ENCODE measurements at places on chromosomes 2 and 18. TPM values are rescaled to one million over a fixed set of nuclear protein-coding genes. Genes with fewer than 3 reads are reported as not detected.

GRCh38 chr18:8974279-8974678 is 128.2 kb upstream of the NDUFV2 start:
- H3K36me3 ChIP-seq: no peaks in the 10 kb centered on the region
- no peak overlapping the region for H3K27ac ChIP-seq
- no peak for DNase-seq
- H3K4me1 ChIP-seq: no peaks in the 10 kb centered on the region
- H3K4me3 ChIP-seq: no peak overlapping the region

DNA sequence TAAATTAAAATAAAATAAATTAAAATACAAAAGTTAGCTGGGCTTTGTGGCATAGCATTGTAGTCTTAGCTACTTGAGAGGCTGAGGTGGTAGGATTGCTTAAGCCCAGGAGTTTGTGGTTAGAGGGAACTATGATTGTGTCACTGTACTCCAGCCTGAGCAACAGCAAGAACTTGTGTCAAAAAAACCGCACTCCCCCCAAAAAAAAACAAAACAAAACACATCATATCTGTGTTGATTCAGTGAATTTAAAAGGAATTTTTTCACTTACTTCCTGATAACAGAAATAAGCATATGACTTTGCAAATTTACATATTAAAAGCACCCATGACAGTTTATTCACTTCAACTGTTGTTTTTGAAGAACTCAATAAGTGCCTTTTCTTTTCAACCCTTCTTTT is 68.1 kb upstream of the PELI1 start:
- no peak for DNase-seq
- no peaks in the 10 kb centered on the region for H3K36me3 ChIP-seq
- no peaks in the 10 kb centered on the region for H3K27me3 ChIP-seq
- peaks cover 35% of the 10 kb centered on the region for H3K4me1 ChIP-seq
- peak overlapping the region; percentile 54 for H3K27ac ChIP-seq
- H3K4me3 ChIP-seq: no peak overlapping the region

DNA sequence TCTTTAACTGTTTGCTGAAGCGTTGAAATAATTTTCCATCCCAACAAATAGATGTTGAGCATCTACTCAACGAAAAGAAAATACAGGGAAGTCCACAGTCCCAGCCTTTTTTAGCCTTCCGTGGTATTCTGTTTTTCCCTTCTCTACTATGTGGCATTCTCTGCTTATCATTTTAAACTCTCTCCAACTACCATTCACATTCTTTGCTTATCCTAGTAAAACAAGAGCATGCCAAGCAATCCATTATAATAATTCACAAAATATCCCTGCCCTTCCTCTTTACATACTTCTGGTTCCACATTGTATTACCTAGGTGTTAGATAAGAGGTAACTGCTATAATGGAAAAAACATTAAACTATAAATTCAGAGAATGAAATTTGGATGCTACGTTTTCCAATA is 1.6 kb upstream of the SESTD1 start:
- no peak overlapping the region for H3K27ac ChIP-seq
- H3K4me3 ChIP-seq: no peak overlapping the region
- H3K27me3 ChIP-seq: no peaks in the 10 kb centered on the region
- H3K4me1 ChIP-seq: peaks cover 37% of the 10 kb centered on the region
- DNase-seq: no peak
- no peaks in the 10 kb centered on the region for H3K36me3 ChIP-seq

DNA sequence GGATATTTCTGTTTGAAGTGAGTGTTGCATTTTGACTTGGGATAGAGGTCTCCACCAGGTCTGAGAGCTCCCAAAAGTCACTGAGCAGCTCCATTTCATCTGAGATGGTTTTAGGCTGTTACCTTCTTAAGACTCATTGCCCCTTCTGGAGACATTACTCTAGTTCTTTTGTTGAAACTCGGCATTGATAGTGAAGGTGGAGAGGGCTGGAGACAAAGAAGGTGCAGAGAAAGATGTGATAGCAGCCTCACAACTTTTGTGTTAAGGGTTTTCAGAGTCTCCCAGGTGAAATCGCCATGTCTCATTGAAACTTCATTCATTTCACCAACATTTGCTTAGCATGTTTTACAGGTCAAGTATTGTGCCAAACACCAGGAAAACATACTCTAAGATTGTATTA is 219.6 kb downstream of the INSIG2 start:
- H3K27me3 ChIP-seq: peaks cover 27% of the 10 kb centered on the region
- no peak overlapping the region for H3K27ac ChIP-seq
- H3K4me3 ChIP-seq: no peak overlapping the region
- H3K36me3 ChIP-seq: no peaks in the 10 kb centered on the region

DNA sequence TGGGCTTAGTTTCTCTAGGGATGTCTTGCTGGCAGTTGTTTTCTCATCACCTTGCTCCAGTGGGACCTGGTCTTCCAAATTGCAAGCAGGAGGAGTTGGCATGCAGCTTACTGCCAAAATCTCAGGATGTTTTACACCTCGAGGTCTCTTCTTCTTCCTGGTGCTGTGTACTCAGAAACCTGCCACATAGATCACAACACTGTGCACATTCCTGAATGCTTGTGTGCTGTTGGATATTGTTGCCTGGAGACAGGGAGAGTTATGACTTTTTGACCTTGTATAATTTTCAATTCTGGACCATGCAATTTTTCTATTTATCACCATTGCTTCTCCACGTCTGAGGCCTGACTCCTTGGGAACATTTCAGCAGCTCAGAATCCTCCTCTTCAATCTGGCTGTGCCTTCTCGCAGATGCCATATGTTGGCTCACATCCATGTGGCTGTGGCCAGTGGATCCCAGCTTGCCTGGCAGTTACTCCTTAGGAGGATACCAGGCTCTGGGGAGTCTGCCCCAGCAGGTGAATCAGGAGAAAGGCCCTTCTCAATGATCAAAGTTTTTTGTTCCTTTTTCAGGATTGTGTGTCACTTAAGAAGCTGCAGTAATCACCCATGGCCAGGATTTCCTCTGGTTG is 489.3 kb downstream of the TSN start:
- H3K4me3 ChIP-seq: no peak overlapping the region
- no peaks in the 10 kb centered on the region for H3K4me1 ChIP-seq
- no peak for DNase-seq

DNA sequence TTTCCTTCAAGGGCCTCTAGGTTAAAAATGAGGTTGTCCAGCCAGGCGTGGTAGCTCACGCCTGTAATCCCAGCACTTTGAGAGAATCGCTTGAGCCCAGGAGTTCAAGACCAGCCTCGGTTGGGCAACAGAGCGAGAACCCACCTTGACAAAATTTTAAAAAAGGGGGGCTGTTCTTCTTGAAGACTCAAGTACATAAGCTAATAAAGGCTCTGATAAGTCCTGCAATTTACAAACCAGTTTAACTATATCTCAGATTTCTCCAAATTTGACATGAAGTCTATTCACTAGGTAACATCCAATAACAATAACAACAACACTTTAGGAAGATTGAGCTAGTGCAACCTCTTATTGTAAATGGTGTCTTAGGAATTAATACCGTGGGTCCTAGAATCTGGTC is 129.7 kb downstream of the MAPK4 start:
- no peak overlapping the region for H3K4me3 ChIP-seq
- no peaks in the 10 kb centered on the region for H3K27me3 ChIP-seq
- H3K27ac ChIP-seq: no peak overlapping the region
- H3K4me1 ChIP-seq: no peaks in the 10 kb centered on the region

GRCh38 chr2:68537809-68538208 is 70.4 kb downstream of the APLF start:
- no peaks in the 10 kb centered on the region for H3K36me3 ChIP-seq
- DNase-seq: no peak
- no peak overlapping the region for H3K27ac ChIP-seq
- H3K4me1 ChIP-seq: no peaks in the 10 kb centered on the region
- no peak overlapping the region for H3K4me3 ChIP-seq

DNA sequence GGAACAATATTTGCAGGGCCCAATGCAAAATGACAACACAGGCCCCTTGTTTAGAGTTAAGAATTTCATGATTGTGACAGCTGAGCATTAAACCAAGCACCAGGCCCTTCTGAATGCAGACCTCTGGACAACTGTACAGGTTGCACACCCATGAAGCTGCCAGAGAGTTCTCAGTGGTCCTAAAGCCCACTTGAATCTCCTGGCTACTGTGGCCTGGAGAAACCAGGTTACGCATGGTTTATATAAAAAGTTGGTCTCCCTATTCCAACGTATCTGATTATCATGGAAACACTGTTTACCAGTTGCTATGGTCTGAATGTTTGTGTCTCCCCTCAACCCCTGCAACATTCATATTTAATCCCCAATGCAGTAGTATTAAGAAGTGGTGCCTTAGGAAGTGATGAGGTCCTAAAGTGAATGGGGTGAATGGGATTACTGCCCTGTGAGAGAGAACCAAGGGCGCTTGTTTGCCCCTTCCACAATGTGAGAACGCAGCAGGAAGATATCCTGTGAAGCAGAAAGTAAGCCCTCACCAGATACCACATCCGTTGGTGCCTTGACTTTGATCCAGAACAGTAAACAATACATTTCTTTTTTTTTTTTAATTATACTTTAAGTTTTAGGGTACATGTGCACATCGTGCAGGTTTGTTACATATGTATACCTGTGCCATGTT is 48.0 kb upstream of the ANXA4 start:
- no peaks in the 10 kb centered on the region for H3K36me3 ChIP-seq
- H3K27me3 ChIP-seq: no peaks in the 10 kb centered on the region
- H3K4me1 ChIP-seq: peaks cover 11% of the 10 kb centered on the region
- peak overlapping the region; percentile 9 for H3K4me3 ChIP-seq
- no peak for DNase-seq

DNA sequence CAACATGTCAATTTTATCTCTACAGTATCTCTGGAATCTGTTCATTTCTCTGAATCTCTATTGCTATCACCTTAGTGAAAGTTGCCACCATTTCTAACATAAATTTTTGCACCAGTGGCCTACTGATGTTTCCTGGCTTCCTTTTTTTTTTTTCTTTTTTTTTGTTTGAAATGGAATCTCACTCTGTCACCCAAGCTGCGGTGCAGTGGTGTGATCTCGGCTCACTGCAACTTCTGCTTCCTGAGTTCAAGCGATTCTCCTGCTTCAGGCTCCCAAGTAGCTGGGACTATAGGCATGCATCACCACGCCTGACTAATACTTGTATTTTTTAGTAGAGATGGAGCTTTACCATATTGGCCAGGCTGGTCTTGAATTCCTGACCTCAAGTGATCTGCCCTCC is 35.1 kb downstream of the KCNJ13 start:
- H3K4me1 ChIP-seq: no peaks in the 10 kb centered on the region
- H3K27ac ChIP-seq: no peak overlapping the region
- no peaks in the 10 kb centered on the region for H3K27me3 ChIP-seq
- H3K4me3 ChIP-seq: no peak overlapping the region
- no peak for DNase-seq
- H3K36me3 ChIP-seq: peaks cover 50% of the 10 kb centered on the region

- no peak for DNase-seq
- peaks cover 5% of the 10 kb centered on the region for H3K4me1 ChIP-seq
- H3K4me3 ChIP-seq: no peak overlapping the region
- no peaks in the 10 kb centered on the region for H3K36me3 ChIP-seq
- H3K27ac ChIP-seq: peak overlapping the region; percentile 6
- no peaks in the 10 kb centered on the region for H3K27me3 ChIP-seq
These were observed 145.3 kb downstream of the BABAM2 start for GRCh38 chr2:28035816-28036215.

DNA sequence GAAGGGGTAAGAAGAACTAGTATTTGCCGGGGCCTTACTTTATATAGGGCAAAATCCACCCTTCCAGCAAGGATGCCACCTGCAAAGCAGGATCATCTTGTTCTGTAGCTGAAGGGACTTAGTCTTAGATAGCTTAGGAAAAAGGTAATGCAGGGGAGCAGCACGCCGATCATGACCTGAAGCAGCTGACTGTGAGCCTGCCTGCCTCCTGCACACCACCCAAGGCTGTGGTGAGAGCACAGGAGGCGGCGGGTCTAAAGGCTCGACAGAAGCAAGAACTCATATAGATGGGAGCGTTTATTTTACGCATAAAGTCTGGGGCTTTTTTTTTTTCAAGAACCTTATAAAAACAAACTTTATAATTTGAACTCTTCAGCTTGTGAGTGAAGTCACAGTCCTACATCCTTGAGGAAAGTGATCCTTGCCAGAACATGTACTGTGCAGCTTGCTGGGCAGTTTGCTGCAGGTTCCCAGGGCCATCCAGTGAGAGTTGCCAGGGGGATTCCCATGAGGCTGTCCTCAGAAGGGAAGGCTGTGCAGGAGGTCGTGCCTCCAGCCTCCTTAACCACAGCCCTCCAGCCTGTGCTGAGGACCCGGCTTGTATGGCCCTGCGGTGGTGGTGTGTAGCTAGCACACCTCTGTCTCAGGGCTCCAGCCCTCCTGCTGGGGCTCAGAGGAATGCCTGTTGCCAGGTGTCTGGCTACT is 92.1 kb downstream of the RNF144A start:
- no peak overlapping the region for H3K4me3 ChIP-seq
- no peaks in the 10 kb centered on the region for H3K27me3 ChIP-seq
- H3K27ac ChIP-seq: peak overlapping the region; percentile 70

DNA sequence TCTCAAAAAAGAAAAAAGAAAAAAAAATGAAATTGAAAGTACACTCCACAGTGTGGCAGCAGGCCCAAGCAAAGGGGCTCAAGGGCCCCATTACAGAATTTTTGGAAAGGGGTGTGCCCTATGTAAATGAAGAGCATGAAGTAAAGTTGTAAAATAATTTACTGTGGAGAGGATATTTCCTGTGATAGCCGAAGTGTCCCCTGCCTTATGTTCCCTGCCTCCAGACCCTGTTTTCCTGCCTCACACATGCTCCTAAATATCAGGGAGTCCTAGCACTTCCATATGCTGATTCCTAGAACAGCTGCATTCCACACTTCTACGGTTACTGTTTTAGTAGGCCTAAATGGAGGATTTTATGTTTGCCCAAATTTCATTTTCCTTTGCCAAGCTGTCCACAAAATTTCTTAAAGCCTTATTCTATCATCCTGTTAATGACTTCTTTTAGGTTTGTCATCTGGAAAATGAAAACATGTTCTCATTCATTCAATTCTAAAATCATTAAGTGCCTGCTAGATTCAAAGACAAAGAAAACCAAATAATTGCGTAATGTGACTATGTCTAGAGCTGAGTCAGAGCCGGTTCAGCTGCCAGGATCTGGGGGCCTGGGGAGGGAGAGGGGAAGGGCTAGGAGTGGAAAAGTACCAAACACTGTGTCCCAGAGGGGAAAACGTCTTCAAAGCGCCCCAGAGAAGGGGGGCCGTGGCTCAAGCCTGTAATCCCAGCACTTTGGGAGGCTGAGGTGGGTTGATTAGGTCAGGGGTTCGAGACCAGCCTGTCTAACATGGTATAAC is 25.9 kb upstream of the IMPA2 start:
- no peak overlapping the region for H3K4me3 ChIP-seq
- H3K27ac ChIP-seq: no peak overlapping the region
- DNase-seq: no peak
- H3K27me3 ChIP-seq: no peaks in the 10 kb centered on the region
- H3K4me1 ChIP-seq: peaks cover 12% of the 10 kb centered on the region
- H3K36me3 ChIP-seq: no peaks in the 10 kb centered on the region

DNA sequence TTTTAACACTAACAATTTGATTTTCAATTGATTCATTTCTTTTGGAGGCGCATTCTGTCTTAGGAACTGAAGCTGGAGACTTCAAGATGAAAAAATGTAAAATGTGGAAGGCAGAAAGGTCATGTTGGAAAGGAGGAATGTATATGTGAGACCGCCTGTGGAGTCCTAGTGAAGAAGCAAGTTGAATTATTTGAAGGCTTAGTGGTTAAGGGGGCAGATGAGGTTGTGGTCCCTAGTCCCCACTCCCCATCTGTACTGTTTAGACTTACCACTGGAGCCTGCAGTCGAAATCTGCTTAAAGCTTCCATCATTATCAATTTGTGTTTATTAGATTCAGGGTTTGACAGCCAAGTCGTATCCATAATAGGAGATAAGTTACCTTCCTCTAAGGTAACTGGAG is 15.4 kb upstream of the MIB1 start:
- H3K27me3 ChIP-seq: no peaks in the 10 kb centered on the region
- no peaks in the 10 kb centered on the region for H3K4me1 ChIP-seq
- H3K4me3 ChIP-seq: no peak overlapping the region
- H3K36me3 ChIP-seq: no peaks in the 10 kb centered on the region
- no peak overlapping the region for H3K27ac ChIP-seq

The ARMC9 gene
- 2.9 TPM for total RNA-seq

The GALNT13 gene
- total RNA-seq: 0.13 TPM

The PAIP2B gene
- total RNA-seq: 6.9 TPM

All from spleen (tissue), 13 donors.